ENCODE measurements at places on chromosomes 11 and 22.

- peak; percentile 36 for DNase-seq
Measured at GRCh38 chr11:1628506-1629325, 859 bp upstream of the KRTAP5-5 start.

DNA sequence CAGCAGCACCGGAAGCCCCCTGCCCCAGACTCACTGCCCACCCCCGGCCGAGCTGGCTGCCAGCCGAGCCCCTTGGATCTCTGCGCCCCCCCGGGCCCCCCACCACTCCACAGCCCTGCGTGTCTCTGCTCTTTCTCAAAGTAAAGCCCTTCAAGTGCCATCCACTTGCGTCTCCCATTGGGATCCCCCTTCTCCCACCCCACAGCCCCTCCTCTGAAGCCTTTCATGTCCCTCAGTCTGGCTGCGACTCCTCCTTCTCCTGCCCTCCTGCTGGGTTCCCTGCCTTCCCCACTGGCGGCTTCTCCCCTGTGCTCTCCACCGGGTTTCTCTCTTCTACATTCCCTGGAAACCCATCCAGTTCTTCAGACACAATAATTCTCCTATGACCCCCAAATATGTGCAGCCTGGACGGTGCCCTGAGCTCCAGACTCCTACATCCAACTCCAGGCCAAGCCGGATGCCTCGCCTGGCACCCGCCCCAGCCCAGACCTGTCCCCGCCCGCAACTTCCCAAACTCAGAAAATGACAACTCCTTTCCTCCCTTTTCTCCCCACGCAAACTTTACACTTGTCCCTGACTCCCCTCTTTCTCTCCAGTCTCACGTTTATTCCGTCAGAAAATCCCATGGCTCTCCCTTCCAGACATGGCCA, 108.9 kb downstream of the WNT7B start:
- DNase-seq: no peak

- DNase-seq: no peak
Measured at GRCh38 chr11:65427691-65428577, 5.3 kb downstream of the NEAT1 start.

- DNase-seq: no peak
Measured at GRCh38 chr11:134538742-134539141, 126.7 kb upstream of the B3GAT1 start.

DNA sequence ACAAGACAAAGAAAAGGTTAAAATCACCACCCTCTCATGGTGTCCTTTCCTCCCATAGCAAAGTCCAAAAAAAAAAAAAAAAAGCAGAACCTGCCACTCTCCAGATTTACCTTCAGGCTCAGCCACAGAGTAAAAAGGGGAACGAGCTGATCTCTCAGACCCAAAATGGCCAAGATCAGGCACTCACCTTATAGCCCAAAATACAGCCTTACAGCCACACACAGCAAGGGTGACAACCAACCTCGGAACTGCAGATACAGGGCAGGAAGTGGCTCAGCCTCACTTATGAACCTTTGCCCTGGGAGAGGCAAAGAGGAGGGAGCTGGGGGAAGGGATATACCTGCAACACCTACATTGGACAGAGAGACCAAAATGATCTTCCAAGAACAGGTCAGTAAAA, 4.5 kb downstream of the FHIP1B start:
- no peak for DNase-seq

DNA sequence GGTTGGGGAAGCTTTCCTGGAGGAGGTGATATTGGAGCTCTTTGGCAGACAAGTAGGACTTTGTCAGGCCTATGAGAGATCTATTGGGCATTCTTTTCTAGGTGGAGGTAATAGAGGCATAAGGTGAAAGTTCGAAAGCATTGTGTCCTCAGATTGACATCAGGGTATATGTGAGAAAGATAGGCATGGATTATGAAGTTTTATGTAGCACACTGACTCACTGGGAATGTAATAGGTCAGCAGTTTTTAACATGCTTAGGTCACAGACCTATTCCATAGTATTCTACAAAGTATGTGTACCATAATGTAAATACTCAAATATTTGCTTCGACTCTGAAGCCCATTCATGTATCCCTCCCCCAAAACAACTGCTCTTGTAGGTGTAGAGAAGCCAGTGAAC, 11.8 kb downstream of the HIKESHI start:
- no peak for DNase-seq

DNA sequence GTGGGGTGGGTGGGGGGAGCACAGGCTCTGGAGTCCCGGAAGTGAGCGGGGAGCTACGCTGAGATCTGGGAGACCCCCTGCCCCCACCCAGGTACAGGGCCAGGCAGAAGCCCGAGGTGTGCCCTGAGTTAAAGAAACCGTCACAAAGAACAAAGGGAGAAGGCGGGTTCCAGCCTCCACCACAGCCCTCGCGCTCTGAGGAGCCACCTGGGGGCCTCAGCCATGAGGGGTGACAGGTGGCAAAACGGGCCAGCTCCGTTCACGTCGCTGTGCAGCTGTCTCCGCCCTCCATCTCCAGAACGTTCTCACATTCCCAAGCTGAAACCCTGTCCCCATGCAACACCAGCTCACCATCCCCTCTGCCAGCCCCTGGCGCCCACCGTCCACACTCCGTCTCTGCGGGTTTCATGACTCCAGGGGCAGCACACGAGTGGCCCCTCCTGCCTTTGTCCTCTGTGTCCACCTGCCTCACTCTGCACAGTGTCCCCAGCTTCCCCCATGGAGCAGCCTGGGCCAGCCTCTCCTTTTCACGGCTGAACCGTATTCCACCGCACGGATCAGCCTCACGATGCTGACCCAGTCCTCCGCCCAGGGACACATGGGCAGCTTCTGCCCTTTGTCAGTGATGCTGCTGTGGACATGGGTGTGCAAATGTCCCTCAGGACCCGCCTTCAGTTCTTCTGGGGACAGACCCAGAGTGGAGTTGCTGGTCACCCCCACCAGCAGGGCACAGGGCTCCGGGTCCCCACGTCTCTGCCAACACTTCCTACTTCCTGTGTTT, 1.7 kb upstream of the MUC5B start:
- no peak for DNase-seq

DNA sequence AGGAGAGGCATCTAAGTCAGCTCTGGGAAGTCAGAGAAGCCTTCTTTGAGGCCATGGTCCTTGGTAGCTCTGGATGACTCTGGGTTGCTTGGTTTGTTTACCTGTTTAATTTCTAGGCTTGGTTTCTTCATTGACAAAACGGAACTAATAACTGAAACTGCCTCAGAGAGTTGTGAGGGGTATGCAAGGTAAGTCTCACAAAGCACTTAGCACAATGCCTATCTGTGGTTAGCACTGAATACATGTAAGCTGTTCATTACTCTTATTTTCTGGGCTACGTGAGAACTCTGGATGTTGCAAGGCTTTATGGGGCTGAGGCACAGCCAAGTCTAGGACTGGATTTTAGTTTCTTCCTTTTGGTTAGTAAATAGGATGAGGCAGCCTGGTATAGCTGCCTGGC, 225.8 kb upstream of the NCAM1 start:
- no peak for DNase-seq

DNA sequence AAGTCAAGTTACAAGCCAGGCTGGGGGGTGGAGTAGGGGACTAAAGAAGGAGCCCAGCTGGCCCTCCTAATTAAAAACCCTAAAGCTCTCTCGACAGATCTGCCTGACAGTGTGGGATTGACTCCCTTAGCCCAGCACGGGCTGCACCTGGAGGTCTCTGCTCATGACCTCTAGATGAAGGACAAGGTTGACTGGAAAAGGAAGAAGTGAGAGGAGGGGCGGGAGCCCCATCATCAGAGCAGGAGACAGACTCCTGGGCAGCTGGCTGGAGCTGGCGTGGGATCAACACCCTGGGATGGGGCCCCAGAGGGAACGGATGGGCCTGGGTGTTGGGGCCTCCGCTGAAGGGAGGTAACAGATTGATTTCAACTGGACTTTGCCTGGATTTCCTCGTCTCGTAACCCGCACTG, 46.1 kb downstream of the RPUSD4 start:
- no peak for DNase-seq

- no peak for DNase-seq
Measured at GRCh38 chr11:68581439-68581838, 102.9 kb upstream of the GAL start.

- no peak for DNase-seq
Measured at GRCh38 chr22:34702279-34702678, 363.7 kb upstream of the ISX start.

GRCh38 chr11:72607496-72607895, 66.7 kb downstream of the PDE2A start:
- DNase-seq: no peak

DNA sequence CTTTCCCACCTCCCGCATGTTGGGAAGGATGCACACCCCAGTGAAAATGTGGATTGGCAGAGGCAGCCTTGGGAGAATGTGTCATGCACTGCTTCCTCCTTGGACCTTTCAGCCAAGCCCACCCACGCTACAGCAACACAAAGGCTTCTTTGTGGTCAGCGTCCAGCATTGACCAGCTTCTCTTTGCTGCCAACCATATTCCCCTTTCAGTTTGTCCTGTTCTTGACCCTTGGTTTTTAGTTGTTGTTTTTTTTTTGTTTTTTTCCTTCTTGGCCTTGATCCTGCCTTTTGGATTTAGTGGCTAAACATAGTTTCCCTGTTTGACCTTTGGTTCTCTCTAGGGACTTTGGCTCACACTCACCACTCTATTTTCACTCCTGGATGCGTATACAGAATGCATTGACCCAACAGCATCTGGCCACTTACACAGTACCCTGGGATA, 573.6 kb downstream of the INSC start:
- no peak for DNase-seq

DNA sequence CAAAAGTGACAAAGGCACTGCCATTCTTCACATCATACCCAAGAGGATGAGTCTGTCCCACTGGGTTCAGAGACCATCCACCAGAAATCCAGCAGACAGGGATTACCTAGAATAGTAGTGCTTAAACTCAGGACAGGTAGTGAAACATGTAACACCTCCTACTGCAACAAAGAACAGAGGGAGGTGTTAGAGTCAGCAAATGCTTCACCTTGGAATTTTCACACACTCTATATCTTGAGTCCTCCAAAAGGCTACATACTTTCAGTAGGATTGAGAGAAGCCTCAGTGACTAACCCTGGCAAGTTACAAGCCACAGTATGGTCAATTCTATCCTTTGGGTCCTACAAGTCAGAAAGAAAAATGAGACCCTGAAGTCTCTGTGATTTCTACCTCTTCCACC, 6.0 kb upstream of the CAVIN3 start:
- no peak for DNase-seq

DNA sequence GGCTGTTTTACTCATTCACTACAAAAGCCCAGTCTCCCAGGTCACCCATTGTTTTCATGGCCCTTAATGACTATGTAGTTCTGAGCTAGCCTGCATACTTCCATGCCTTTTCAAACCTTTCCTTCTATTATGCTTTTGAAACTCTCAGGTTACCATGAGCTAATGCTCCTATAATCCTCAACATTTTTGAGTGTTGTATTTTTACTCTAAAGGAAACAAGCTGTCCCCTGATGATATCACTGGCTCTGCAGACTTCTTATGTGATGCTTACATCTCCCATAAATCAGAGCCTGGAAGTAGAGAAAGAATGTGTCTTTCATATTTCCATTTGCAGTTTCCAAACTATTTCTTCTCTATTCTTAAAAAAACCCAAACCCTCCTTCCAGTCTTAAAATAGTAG, 159.0 kb upstream of the RAG2 start:
- DNase-seq: no peak

GRCh38 chr11:26987272-26987671, 6.6 kb upstream of the FIBIN start:
- no peak for DNase-seq

DNA sequence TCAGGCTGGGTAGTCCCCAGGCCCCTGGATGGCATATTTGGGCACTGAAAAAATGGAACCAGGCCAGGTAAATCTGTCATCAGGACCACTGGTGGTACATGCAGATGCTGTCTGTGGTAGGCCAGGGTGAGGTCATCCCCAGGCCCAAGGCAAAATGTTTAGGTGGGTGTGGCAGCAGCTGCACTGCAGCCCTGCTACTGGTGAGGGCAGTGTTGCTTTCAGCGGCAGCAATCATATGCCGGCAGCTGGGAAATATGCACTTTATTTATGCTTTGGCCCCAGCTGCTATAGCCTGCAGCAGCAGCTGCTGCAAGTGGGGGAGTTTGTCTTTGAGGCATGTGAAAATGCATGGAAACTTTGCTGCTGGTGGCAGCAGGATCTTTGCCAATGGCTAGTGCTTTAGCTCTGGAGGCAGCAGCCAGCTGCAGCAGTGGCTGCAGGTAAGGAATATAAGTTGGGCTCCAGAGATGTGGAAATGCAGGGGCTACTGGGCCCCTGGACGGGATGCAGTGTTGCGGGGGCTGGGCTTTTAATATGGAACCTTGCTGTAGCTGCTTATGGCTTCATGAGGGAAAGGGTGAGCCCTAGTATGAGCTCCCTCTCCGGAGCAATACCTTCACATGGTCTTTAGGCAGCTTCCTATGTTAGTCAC, 365.7 kb upstream of the CADM1 start:
- DNase-seq: no peak

GRCh38 chr11:108966206-108966605, 301.3 kb downstream of the DDX10 start:
- DNase-seq: no peak

- DNase-seq: no peak
Measured at GRCh38 chr11:109762546-109762945, 330.6 kb upstream of the ZC3H12C start.

DNA sequence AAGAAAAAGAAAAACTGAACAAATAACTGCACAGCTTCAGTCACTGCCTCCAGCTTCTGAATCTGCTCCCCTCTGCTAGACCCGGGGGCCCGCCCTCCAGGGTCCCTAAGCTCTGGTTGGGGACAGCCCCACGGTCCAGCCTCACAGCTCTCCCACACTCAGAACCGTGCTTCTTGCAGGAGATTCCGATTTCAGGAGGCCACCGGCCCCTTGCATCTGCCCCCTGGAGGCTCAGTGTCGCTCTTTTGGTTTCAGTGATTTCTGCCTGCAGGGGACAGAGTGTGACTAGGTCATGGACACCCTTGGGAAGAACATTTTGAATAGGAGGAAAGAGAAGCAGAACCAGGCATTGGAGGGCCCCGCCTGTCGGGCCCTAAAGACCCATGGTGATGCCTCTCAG, 23.1 kb upstream of the RPS3 start:
- no peak for DNase-seq

- DNase-seq: no peak
Measured at GRCh38 chr11:117627259-117627658, 169.8 kb downstream of the DSCAML1 start.

DNA sequence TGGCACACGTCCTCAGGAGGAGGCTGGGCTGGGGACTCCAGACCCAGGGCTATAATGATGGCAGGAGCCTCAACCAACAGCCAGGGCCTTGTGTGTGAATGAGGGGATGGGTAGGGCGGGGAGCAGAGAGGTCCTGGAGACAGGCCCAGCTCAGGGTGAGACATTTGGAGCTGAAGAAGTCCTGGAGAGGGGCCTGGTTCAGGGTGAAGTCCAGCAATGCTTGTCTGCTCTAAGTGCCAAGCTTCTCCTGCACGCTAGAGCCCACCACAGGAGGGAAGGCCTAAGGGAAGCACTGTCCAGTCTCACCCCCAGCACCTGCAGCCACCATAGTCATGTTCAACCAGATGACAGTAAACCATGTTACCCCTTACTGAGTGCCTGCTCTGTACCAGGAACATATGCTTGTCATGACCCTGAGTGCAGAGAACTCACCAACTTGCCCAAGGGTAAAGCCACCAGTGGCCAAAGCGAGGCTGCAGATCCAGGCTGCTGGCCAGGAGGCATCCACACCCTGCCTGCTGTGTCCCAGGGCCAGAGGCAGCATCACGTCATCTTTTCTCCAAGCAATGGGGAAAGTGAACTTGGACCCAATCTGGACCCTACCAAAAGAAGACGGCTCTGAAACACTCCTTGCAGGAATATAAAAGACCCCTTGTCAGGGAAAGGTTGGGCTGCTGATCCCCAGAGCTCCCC, 24.0 kb downstream of the LMO1 start:
- no peak for DNase-seq

GRCh38 chr11:16028419-16028818, 327.9 kb downstream of the SOX6 start:
- no peak for DNase-seq
